ENCODE measurements at places on chromosomes 3 and 15.
A peak's percentile ranks its signal among the peaks of the same experiment; 100 is the strongest.

- no peak for DNase-seq
Measured at GRCh38 chr3:177162742-177163141, 34.5 kb downstream of the TBL1XR1 start.

DNA sequence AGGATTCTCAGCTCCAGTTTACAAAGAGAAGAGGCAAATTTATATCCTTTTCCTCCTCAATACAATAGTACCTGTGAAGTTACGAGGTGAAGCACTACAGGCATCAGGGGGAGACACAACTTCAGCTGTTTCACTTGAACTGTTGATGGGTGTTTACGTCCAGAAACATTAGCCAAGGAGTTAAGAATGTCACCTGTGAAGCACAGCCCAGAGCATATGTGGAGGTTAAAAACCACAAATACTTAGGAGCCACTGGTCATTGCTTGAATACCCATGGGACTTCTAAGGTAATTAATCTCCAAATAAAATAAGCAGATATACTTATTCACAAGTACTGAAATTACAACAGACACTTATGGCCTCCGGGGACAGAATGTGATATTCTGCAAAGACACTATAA, 246.5 kb downstream of the ULK4 start:
- no peak for DNase-seq

GRCh38 chr3:101203411-101203810, 117.0 kb downstream of the IMPG2 start:
- DNase-seq: no peak

- no peak for DNase-seq
Measured at GRCh38 chr15:67201136-67201535, 53.3 kb downstream of the AAGAB start.

- DNase-seq: no peak
Measured at GRCh38 chr3:72176537-72177041, 391.6 kb upstream of the PROK2 start.

DNA sequence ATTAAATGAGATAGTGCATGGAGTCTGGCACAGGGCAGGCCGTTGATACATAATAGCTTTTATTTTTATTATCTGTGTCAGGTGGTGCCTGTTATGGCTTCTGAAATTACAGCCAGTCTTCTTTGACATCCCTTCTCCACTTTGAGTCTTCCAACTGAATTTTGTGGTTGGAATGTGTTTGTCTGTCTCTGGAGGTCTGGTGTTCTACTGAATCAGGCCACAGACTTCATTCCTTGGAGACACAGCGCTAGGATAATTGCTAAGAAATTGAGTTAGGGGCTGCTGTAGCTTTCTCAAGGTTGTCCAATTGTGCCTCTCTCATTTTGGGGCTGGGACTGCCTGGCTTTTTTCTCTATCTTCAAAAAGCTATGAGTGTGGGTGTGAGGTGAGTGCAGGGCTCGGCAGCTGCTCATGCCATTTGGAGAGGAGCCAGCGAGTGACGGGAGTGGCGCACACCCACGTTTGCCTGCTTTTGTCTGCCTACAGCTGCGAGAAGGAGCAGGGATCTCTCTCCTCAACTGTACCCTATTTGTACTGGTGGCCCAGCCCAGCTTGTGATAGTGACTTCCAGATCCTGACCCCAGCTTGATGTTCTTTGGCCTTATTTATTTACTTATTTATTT, 49.8 kb upstream of the SYN2 start:
- no peak for DNase-seq

GRCh38 chr3:64856977-64857516, 169.2 kb upstream of the ADAMTS9 start:
- no peak for DNase-seq

DNA sequence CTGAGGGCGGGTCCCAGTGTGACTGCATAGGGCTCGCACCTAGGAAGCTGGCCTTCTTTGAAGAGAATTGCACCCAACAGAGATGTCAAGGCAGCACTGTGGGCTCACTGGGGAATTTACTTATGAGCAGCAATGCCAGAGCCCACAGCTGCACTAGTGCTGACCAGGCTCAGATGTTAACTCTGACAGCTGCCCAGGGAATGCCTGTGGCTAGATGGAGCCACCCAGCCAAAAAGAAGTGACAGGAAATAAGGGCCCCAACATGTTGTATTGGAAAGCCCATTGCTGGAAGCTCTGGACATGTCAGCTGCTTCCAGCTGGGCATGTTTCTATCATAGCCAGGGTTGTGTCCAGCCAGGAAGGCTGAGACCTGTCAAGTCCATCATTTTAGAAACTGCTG, 90.9 kb upstream of the ZNF280D start:
- DNase-seq: no peak

DNA sequence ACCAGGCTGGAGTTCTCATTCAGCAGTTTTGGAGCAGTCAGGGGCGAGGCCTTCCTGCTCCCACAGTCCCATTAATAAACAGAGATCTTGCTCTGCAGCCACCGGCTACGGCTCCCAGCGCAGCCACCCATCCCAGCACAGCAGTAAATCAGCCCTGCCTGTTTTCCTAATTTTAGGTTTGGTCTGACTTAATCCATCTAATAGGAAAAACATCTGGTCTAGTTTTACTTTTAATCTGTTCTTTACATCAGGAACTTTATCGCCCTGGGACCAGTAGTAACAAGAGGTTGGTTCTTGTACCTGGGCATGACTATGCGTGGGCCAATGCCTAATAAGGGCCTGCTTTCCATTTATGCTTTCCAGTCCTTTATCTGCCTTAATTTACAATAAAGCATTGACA, 264.0 kb upstream of the DPH6 start:
- DNase-seq: no peak

GRCh38 chr3:10350324-10350985, 29.5 kb upstream of the SEC13 start:
- no peak for DNase-seq

DNA sequence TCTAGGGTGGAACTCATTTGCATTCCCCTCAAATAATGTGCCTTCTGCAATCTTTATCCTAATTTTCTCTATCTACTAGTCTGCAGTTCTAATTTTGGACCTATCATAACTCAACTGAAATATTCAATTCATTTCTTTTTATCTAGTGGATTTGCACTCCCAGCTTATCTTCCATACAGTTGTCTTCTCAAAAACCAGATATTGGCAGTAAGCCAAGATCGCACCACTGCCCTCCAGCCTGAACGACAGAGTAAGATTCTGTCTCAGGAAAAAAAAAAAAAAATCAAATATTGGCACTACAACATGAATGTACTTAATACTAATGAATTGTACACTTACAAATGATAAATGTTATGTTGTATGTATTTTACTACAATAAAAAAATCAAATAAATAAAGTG, 18.0 kb upstream of the CHMP2B start:
- no peak for DNase-seq

GRCh38 chr3:181790561-181790960, 78.8 kb downstream of the SOX2 start:
- no peak for DNase-seq

DNA sequence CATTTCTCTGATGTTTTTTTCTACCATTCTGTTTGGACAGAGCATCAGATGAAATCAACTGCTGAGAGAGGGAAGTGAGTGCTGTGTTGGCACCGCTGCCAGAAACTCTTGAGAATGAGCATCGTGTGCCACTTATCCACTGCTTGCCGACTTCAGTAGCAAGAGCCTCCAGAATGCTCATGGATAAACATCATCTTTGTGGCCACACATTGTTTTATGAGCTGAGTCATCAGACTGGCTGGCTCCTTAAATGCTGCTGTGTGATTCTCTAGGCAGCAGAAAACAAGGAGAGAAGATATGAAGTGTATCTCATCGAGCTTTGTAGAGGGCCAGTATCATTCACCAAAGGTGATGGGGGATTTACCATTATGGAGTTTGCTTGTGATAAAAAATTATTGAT, 3.4 kb upstream of the DOCK3 start:
- DNase-seq: no peak

DNA sequence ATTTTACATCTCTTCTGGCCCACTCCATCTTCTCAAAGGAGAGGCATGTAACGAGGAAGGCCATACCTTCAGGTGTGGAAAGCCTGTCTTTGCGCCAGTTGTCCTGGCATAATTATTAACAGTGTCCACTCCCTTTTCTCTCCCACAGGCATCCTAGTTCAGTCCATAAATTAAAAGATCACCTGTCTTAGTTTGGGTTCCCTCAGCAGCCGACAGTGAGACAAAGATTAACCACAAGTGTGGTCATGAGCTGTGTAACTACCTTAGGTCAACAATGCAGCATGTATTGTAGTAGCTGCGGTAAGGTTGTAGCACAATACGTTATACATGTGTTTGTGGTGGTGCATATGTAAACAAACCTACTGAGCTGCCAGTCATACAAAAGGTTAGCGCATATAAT, 103.3 kb upstream of the GALNT15 start:
- no peak for DNase-seq

DNA sequence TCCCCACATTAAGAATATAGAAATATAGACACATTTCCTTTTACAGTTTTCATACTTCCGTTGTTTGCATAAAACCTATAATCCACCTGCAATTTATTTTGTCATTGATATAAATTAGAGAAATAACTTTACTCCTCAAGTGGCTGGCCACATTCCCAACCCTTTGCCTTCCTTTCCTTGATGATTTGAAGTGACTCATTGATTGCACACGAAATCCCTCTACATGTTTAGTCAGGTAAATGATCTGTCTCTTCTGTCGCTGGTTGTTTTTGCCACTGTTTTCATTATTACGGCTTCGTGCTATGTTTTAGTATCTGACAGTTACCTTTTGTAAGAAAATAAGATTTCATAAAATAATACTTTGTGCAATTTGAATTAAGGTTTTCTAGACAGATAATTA, 272.2 kb upstream of the NR2E3 start:
- DNase-seq: no peak

DNA sequence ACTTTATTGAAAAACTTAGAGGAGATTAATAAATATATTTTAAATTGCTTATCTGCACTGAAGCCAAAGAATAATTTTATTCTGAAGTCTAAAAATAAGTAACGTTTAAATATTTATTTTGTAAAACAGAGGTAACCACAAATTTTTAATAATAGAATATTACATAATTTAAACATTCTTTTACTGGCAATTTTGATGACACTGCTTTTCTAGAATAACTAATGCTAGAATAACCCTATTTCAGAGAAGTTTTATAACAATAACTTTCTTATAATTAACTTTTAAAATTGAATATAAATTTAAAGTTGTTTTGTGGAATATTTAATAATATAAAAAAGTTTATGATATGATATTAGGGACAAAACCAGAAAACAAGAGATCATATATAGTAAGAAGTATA, 409.6 kb upstream of the KCNMB2 start:
- DNase-seq: no peak

GRCh38 chr15:60154764-60155325, 150.7 kb downstream of the FOXB1 start:
- no peak for DNase-seq

DNA sequence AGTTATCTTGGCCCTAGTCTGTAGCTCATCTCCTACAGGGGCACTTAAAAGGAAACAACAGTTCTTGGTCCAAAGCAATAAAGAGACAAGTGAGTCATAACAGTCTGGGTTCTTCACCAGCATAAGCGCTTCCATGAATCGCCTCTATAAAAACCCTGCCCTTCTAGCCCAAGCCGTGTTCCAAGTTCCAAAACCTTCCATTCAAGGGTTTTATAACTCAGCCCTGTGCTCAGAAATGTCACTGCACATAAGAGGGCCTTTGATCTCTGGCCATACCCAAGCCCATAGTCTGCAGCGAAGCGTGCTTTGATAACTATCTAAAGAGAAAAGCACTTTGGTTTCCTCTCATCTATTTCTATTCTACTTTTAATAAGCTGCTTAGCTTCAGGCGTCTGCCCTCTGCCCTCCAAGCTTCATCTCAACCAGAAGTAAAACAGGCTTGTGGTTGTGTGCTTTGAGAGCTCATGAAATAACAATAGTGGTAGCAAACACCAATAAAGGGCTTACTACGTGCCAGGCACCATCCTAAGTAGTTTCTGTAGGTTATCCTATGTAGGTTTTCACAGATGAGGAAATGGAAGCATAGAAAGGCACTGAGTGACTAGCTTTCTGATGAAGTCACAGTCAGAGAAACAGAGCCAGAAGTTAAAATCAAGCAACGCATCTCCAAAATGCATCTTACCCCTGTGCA, 64.0 kb upstream of the AKAP13 start:
- DNase-seq: no peak

- DNase-seq: no peak
Measured at GRCh38 chr3:24302396-24302795, 192.3 kb downstream of the THRB start.

- DNase-seq: no peak
Measured at GRCh38 chr3:73611176-73611575, 13.6 kb downstream of the PDZRN3 start.

DNA sequence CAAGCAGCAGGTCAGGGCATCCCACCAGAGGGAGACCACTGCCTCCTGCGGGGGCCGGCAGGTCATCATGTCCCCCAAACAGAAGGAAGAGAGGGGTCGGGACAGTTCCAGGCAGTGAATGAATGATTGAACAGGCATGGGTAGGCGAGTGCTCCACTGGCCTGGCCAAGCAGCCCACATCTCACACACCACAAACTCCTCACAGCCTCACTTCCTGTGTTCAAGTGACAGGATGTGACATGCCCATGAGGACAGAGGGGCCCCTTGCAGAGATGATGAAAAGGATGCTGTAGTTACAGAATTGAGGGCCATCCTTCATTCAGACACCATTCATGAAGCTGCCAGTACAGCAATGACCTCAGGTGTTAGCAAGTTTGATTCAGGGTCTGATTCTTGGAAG, 3.7 kb downstream of the IQSEC1 start:
- DNase-seq: peak; percentile 47

GRCh38 chr15:31247404-31247803, 79.2 kb upstream of the KLF13 start:
- DNase-seq: no peak

GRCh38 chr3:133037436-133037835, 755 bp upstream of the TMEM108 start:
- no peak for DNase-seq

DNA sequence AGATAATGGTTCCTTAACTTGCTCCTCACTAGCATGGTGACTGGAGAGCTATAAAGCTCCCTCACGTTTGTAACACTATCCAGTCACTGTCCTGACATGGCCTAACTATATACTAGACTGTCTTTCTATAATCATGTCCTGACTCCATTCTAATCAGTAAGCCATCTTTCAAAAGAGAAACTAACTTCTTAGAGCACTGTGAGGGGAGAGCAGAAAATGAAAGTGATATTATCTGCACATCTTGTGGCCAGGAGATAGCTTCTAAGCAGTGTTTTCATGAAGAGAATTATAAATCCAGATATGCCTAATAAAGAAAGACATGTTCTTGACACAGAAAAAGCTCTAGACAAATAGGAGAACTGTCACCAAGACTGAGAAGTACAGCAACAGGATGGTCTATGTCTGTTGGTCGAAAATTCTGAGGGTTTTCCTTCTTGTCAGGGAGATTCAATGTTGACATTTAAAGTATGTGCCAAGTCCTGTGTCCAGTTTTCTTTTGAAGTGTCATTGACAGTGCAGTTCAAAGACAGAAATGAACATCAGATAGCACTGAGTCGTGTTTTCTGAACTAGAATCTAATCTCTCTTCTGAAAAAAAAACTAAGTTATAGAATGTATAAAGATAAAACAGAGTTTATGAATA, 230.6 kb upstream of the PEX5L start:
- no peak for DNase-seq
